Ascending aorta (tissue), 2 donors: ENCODE measurements at places on chromosomes 4 and X.
A peak's percentile ranks its signal among the peaks of the same experiment; 100 is the strongest.

- H3K4me3 ChIP-seq, result no peak overlapping the region
- H3K27ac ChIP-seq, result no peak overlapping the region
- no peaks in the 10 kb centered on the region for H3K36me3 ChIP-seq
- no peak for DNase-seq
- H3K4me1 ChIP-seq, result peaks cover 42% of the 10 kb centered on the region
Measured at GRCh38 chr4:76952656-76953582, 3.4 kb downstream of the SEPTIN11 start.

DNA sequence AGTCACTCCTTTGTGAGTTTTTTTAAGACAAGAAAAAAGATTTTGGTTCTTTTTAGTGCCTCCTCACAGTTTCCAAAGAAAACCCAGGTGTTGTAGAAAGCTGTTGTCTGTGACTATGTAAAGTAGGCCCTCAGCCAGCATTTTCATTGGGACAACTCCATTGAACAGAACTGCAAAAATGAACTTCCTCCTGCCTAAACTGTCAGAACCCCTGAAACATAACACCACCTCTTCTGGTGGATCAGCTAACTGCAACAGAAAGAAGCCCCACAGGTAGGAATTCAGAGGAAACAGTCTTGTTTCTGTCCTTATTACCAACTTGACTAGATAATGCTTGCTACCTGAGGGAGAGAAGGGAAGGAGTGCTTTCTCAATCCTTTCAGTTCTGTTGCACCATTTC lies 3.4 kb upstream of the ATP11C start:
- no peak overlapping the region for H3K4me3 ChIP-seq
- no peaks in the 10 kb centered on the region for H3K27me3 ChIP-seq
- no peaks in the 10 kb centered on the region for H3K36me3 ChIP-seq

DNA sequence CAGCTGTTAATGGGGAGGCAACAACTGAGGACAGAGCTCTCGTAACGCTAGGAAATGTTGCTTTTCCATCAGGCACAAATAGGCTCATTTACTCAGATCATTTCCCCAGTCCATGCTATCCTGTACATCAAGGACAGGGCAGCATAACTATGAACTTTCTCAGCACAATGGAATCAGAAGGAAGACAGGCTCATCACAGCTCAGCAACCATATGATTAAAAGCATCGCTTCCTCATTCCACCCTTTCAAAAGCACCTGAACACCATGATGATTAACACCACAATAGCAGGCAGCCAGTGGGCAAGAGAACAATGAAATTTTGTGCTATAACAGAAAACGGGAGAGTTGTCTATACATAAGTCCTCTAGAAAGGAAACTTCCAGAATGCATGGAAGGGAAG lies 297.8 kb downstream of the ZNF674 start:
- no peak overlapping the region for H3K4me3 ChIP-seq
- H3K27ac ChIP-seq, result no peak overlapping the region
- H3K27me3 ChIP-seq, result no peaks in the 10 kb centered on the region
- H3K36me3 ChIP-seq, result no peaks in the 10 kb centered on the region

DNA sequence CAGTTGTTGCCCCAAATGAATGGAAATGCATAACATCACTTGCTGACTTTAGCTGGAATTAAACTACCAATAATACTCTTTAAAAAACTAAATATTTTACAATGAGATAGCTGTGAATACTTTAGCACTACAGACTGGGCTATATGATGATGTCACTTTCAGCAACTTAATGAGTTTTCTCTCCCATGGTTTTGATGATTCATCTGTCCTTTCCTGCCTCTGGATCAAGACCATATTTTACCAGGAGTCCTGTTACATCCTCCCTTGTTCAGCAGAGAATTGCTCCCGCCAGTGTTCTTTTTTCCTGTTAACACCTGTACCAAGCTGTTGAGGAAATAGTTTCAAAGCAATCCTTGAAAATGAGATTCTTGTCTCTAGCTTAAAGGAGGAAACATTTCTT lies 543.0 kb downstream of the SPRY1 start:
- H3K4me3 ChIP-seq, result no peak overlapping the region
- no peaks in the 10 kb centered on the region for H3K4me1 ChIP-seq
- H3K27me3 ChIP-seq, result no peaks in the 10 kb centered on the region
- H3K27ac ChIP-seq, result no peak overlapping the region
- no peaks in the 10 kb centered on the region for H3K36me3 ChIP-seq

DNA sequence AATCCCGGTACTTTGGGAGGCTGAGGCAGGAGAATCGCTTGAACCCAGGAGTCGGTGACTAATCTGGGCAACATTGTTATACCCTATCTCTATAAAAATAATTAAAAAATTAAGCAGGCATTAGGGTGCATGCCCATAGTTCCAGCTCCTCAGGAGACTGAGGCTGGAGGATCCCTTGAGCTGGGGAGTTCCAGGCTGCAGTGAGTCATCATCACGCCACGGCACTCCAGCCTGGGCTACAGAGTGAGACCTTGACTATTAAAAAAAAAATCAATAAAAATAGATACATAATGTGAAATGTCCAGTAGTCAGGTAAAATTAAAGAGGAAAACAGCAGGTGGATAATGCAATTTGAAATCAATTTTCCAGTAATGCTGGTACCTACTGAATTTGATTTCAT lies 14.6 kb downstream of the ADGRL3 start:
- H3K4me3 ChIP-seq, result no peak overlapping the region
- no peaks in the 10 kb centered on the region for H3K4me1 ChIP-seq
- no peaks in the 10 kb centered on the region for H3K27me3 ChIP-seq
- no peak overlapping the region for H3K27ac ChIP-seq

DNA sequence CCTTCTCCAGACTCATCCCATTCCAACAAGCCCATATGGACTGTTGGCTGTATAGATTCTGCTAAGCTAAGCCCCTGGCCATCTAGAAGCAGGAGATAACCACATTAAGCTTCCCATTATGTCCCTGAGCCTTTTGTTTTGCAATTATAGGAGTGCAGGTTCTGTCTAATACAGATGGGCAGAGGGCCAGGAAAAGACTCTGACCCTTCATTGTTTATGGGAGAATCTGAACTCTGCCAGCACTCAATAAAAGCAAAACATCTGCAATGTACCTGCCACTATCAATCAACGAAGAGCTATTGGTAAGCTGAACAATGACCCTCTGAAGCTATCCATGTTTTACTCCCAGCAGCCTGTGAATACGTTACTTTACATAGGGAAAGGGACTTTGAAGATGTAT lies 207.3 kb upstream of the CLNK start:
- DNase-seq, result no peak
- H3K27me3 ChIP-seq, result no peaks in the 10 kb centered on the region
- no peaks in the 10 kb centered on the region for H3K4me1 ChIP-seq
- no peak overlapping the region for H3K4me3 ChIP-seq
- no peaks in the 10 kb centered on the region for H3K36me3 ChIP-seq

GRCh38 chrX:82224961-82225360 lies 1023.1 kb downstream of the SH3BGRL start:
- H3K27ac ChIP-seq, result no peak overlapping the region
- H3K4me3 ChIP-seq, result no peak overlapping the region

- H3K4me3 ChIP-seq, result no peak overlapping the region
- DNase-seq, result no peak
- H3K4me1 ChIP-seq, result no peaks in the 10 kb centered on the region
- H3K36me3 ChIP-seq, result no peaks in the 10 kb centered on the region
- H3K27ac ChIP-seq, result no peak overlapping the region
Measured at GRCh38 chr4:77619408-77619807, 13.8 kb downstream of the CXCL13 start.

DNA sequence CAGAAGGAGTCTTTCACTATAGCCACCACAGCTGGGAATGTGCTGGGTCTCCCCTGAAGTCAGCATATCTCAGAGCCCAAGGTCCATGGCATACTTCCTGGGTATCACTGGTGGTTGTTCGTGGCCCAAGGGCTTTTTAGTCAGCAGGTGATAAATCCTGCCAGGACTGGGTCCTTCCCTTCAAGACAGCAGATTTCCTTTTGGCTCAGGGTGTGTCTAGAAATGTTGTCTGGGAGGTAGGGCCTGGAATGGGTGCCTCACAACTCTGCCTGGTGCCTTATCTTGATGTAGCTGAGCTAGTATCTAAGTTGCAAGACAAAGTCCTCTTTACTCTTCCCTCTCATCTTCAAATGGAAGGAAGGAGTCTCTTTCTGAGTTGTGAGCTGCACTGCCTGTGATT lies 102.4 kb upstream of the TMLHE start:
- H3K27me3 ChIP-seq, result no peaks in the 10 kb centered on the region
- no peaks in the 10 kb centered on the region for H3K36me3 ChIP-seq
- no peak overlapping the region for H3K4me3 ChIP-seq
- no peak for DNase-seq

GRCh38 chr4:85672116-85672515 lies 197.2 kb downstream of the ARHGAP24 start:
- no peaks in the 10 kb centered on the region for H3K4me1 ChIP-seq
- H3K36me3 ChIP-seq, result no peaks in the 10 kb centered on the region
- H3K27me3 ChIP-seq, result no peaks in the 10 kb centered on the region
- H3K27ac ChIP-seq, result no peak overlapping the region
- H3K4me3 ChIP-seq, result no peak overlapping the region

DNA sequence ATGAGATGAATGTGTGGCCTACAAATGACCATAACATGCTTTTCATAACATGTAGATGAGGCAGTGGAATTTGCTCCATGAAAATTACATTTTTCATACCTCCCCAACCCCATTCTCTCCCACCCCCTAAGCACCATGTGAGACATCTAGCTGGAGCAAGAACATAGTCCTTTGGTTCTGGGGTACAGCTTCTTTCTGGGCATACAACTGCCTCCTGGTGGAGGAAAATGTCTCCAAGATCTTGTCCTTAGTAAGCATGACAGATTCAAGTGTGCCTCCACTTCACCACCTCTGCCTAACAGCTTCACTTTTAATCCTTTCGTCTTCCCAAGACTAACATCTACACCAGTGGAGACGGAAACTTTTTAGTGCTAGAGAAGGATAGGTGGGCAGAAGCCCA lies 8.0 kb downstream of the EXOC1L start:
- H3K27ac ChIP-seq, result no peak overlapping the region
- H3K36me3 ChIP-seq, result no peaks in the 10 kb centered on the region
- H3K27me3 ChIP-seq, result no peaks in the 10 kb centered on the region

- no peaks in the 10 kb centered on the region for H3K27me3 ChIP-seq
- peak overlapping the region; percentile 56 for H3K4me3 ChIP-seq
- H3K36me3 ChIP-seq, result peaks cover 11% of the 10 kb centered on the region
- no peak for DNase-seq
- peaks cover 3% of the 10 kb centered on the region for H3K4me1 ChIP-seq
- H3K27ac ChIP-seq, result peak overlapping the region; percentile 85
Measured at GRCh38 chrX:51894697-51895336, 1.4 kb downstream of the MAGED1 start.

DNA sequence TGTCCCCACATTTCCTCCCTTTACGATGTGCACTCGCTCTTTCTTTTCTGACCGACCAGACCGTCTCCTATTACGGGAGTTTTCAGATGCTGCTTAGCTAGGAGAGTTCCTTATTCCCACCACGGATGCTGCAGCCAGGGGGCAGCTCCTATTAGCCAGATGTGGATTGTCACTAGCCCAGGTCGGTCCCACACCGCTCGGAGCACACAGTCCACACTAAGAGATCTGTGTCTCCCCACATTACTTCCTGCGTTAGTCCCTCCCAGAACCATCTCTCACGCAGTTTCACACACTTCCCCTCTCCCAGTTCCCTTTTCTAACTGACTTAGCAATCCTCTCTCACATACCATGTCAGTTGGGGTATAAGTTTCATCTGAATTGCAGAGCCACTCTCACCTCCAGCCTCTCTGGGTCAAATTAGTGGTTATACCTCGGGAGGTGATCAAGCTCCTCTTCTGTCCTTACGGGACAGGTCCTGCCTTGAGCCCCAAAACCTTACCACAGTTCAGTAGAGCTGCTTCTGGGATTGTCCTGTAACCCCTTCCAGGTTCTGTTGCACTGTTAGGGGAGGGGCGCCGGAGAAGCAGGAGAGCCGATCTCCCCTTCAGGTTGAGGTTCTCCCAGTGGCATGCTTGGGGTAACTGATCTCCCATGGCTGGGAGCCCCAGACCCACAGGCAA lies 28.2 kb downstream of the SULT1E1 start:
- H3K4me1 ChIP-seq, result no peaks in the 10 kb centered on the region
- no peak overlapping the region for H3K27ac ChIP-seq
- H3K4me3 ChIP-seq, result no peak overlapping the region
- no peaks in the 10 kb centered on the region for H3K27me3 ChIP-seq
